ENCODE measurements at places on chromosomes 4 and X.

- no peak for DNase-seq
These were observed 614.6 kb downstream of the PCDH19 start for GRCh38 chrX:99795495-99795894.

DNA sequence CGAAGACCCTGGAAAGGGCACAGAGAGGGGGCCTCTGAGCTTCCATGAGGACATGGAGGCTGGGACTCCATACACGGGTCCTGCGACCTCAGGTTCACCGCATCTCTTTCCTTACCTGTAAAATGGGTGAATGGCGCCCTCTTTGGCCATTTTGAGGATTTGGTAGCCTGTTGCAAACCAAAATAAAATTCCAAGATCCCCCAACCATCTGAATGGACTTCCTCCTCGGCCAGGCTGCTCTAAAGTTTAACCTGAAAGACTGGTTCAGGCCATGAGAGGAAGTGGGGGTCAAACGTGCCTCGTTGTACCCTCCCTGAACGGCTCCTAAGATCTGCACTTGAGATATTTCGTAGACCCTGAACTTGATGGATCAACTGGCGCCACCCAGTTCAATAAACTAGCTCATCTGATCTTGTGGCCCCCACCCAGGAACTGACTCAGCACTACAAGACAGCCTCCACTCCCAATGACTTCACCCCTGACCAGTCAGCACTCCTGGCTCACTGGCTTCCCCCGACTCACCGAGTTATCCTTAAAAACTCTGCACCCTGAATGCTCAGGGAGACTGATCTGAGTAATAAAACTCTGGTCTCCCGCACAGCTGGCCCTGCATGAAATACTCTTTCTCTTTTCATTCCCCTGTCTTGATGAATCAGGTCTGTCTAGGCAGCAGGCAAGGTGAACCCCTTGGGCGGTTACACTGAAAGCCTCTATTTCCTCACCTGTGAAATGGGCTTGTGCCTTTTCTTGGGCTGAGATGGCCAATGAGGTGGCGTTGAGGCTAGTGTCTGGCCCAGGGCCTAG, 32.9 kb upstream of the GPR78 start:
- no peak for DNase-seq

- DNase-seq, result no peak
These were observed 13.4 kb downstream of the LARP7 start for GRCh38 chr4:112650332-112650731.

DNA sequence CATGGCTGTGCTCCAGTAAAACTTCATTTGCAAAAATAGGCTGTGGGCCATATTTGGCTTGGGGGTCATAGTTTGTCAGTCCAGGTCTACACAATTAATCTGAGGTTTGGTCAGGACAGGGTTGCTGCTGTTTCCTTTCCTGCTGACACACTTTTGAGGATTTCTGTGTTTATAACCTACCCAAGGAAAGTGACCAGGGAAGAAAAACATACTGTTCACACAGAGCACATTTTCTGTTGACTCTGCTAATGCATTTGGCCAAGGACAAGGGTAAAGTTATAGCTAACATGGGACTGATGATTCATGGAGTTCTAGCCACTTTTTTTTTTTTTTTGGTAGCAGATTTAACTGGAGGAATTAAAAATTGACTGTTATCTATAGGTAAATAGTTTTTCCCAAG, 43.9 kb upstream of the GEMIN8 start:
- DNase-seq, result no peak

DNA sequence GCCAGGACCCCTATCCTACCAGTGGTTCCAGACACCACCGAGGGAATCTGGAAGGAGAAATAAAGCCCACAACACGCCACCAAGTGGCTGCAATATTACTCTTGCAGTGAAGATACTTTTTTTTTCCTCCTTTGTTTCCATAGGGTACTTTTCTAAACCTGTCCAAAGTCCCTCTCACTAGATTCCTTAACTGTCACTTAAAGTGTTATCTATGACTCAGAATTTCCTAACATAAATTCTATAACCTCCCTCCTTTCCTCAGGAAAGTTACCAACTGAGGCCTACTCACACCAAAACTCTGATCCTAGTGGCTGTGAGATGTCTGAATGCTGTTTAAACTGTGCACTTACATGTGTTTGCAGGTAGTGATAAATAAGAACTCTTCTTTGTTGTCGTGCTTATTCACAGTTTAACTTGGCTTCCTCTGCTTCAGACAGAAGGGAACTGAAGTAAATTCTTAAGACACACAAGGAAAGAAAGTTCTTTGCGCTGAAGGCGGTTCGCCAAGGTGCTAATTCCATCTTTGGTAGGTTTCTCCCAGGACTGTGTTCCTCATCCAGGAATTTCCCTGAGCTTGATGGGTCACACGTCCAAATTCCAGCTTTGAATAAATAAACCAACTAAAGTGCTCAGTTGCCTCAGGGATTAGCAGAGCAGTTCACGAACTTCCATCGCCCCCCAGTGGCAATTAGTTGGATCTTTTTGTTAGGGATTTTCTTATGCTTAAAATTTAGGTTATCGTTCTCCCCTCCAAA, 10.7 kb upstream of the HCCS start:
- no peak for DNase-seq

DNA sequence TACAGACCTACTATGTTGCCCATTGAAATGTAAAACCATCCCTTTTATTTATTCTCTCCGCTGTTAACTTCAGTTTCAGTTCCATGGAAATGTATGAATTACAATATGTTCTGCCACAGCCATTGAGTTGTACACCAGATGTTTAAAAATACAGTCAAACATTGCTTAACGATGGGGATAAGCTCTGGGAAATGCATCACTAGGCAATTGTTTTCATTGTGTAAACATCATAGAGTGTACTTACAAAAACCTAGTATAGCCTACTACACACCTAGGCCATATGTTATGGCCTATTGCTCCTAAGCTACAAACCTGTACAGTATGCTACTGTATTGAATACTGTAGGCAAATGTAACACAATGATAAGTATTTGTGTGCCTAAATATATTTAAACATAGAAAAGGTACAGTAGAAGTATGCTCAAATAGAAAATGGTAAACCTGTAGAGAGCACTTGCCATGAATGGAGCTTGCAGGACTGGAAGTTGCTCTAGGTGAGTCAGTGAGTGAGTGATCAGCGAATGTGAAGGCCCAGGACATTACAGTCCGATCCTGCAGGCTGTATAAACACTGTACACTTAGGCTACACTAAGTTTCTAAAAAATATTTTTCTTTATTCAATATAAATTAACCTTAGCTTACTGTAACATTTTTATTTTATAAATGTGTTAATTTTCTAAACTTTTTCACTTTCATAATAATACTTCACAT, 2.7 kb upstream of the PF4V1 start:
- DNase-seq, result peak; percentile 27

Data from NCI-H2029 (cell line).